ENCODE measurements at places on chromosomes 11 and 22. TPM values are rescaled to one million over a fixed set of nuclear protein-coding genes. Genes with fewer than 3 reads are reported as not detected.
A peak's percentile ranks its signal among the peaks of the same experiment; 100 is the strongest.

LRP5 gene
- total RNA-seq = 32.7 TPM

DNA sequence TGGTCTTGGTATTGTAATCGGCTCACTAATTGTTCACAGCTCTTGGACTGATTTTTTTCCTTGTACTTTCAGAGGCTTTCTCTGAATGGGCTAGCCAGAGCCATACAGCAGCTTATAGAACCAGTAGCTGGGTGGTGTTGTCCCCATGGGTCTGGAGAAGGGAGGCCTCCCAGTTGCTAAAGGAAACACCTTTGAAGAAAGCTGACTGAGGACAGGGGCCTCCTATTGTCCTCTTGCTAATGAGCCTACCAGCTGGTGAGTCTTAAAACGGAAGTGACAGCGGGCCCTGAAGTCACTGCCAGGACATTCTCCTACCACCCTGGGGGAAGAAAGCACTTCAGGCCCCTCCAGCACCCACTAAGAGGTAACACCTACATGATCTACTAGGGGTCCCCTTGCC lies 9.9 kb downstream of the FADS3 start:
- H3K27me3 ChIP-seq = no peaks in the 10 kb centered on the region
- no peak overlapping the region for H3K4me3 ChIP-seq
- H3K27ac ChIP-seq = no peak overlapping the region
- no peaks in the 10 kb centered on the region for H3K36me3 ChIP-seq

GP1BB gene
- not detected for total RNA-seq

DNA sequence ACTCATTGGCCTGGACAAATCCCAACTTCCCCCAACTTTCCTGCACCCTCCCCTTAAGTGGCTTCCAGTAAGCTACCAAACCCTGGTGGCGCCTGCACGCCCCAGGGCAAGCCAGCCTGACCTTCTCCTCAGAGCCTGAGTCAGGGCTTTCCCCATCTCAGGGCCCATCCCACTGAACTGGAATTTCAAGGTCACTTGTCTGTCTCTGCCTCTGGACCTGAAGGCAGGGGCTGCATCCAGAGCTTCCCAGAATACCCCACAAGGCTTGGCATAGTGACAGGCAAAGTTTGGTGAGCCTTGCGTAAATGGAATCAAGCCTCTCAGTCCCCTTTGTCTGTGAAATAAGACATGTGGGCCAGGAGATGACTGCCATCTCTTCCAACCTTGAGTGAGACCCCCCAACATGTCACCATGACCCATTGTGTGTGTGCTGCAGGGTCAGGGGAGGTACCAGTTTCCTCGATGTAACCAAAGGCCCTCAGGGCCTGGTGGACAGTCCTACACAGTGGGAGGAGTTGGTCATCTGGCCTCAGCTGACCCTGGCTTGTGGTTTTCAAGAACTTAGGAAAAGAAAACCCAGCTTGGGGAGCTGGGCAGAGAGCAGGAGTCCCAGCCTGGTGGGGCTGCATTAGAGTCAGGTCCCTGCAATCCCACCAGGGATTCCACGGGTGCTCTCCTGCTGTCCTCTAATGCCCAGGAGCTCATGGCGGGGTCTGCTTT lies 8.9 kb downstream of the ALX4 start:
- DNase-seq = no peak
- peaks cover 54% of the 10 kb centered on the region for H3K27me3 ChIP-seq
- H3K4me1 ChIP-seq = peaks cover 12% of the 10 kb centered on the region
- H3K27ac ChIP-seq = no peak overlapping the region
- H3K36me3 ChIP-seq = peaks cover 1% of the 10 kb centered on the region
- no peak overlapping the region for H3K4me3 ChIP-seq

DNA sequence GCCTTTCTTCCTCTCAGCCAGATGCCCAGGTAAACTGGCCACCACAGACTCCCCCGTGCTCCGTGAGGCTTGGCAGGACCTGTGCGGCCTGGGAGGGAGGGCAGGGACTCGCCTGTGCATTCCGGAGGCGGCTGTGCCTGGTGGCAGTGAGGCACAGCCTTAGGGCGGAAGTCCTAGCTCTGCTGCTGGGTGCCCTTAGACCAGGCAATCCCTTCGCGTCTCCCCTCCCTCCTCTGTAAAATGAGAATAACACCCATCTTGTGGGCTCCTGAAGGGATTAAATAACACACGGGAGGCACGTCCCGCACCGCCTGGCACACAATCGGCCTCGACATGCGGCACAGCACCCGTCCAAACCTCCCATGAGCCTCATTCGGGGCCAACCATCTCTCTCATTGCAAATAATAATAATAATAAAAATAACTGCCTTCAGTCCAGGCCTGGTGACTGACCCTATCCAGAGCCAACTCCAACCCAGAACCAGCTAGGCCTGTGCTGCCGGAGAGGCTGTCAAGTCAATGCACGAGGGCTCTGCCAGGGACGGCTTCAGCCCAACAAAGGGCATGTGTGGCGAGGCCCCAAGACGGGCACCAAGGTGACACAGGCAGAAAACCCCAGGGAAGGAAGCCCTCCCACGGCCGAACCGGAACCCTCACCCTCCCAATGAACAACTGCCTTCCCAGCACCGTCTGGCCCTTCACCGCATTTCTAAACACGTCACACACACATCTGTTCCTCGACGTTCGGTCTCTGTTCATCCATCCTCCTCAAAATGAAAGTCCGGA lies 8.2 kb downstream of the LTO1 start:
- no peaks in the 10 kb centered on the region for H3K27me3 ChIP-seq
- H3K4me3 ChIP-seq = no peak overlapping the region
- DNase-seq = no peak
- H3K4me1 ChIP-seq = peaks cover 5% of the 10 kb centered on the region
- H3K27ac ChIP-seq = no peak overlapping the region
- H3K36me3 ChIP-seq = peaks cover 24% of the 10 kb centered on the region

GRCh38 chr22:35719212-35719875 lies 1.7 kb downstream of the APOL5 start:
- H3K27ac ChIP-seq = no peak overlapping the region
- H3K4me3 ChIP-seq = no peak overlapping the region
- H3K27me3 ChIP-seq = no peaks in the 10 kb centered on the region
- H3K36me3 ChIP-seq = no peaks in the 10 kb centered on the region
- H3K4me1 ChIP-seq = no peaks in the 10 kb centered on the region
- no peak for DNase-seq

DNA sequence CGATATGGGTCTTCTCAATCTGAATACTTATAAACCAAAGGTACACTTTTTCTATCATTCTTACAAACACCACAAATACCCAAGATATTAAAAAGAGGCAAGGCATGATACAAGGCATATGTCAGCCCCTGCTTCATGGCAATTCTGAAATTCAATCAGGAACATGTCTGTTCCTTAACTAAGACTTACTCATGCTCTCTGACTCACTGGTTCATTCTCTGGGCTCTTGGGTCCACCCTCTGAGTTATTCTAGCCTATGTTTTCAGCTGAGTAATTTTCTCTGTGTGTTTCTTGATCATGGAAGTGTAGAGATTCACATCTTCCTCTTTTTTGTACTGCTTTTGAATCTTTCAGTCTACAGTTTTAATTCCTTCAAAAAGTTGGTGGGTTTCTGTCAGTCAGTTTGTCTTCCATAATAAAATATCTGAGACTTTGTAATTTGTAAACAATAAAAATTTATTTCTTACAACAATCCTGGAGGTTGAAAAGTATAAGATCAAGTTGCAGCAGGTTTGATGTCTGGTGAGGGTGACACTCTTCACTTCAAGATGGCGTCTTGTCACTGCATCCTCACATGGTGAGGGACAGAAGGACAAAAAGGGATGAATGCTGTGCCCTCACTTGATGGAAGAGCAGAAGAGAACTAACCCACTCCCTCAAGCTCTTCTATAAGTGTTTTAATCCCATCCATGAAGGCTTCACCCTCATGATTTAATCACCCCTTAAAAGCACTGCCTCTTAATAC lies 211.7 kb downstream of the FAM76B start:
- H3K36me3 ChIP-seq = peaks cover 4% of the 10 kb centered on the region
- no peak overlapping the region for H3K27ac ChIP-seq

GRCh38 chr22:40482391-40482790 lies 112.0 kb downstream of the SGSM3 start:
- no peaks in the 10 kb centered on the region for H3K27me3 ChIP-seq
- no peak overlapping the region for H3K27ac ChIP-seq
- H3K4me1 ChIP-seq = peaks cover 45% of the 10 kb centered on the region
- DNase-seq = no peak
- no peak overlapping the region for H3K4me3 ChIP-seq

DNA sequence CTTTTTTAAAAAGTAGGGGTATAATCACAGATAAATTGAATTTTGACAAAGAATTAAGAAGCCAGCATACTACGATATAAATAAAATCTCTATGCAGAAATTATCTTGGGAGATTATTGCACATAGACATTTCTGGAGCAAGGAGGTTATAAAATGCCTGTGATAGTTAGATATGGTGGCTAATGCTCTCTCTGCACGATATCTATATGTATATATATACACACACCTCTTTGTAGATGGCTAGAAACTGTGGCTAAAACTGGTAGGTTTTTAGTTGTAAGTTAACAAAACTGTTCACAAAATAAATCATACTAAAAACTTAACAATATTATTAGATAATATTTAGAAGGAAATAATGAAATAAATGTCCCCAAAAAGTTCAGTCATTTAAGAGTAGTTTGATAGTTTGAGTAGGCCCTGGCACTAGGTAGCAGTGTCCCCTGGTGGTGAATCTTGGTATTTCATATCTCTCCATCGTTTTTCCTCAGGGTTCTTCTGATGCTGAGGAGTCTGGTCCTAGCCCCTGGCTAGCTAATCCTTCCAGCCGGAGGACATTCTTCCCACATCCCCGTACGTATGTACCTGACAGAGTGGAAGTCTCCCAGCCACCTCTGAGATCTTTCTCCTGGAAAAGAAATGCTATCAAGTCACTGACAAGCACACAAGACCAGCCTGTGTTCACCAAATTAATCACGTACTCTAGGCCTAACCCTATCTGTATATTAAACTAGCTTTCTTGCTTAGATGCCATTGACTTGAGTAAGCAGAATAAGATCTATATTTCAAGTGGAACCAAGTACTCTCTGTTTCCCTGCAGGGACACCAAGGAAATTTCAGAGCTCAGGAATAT lies 32.2 kb downstream of the ART5 start:
- DNase-seq = peak; percentile 44
- H3K27ac ChIP-seq = no peak overlapping the region
- peaks cover 8% of the 10 kb centered on the region for H3K4me1 ChIP-seq
- H3K36me3 ChIP-seq = no peaks in the 10 kb centered on the region
- H3K27me3 ChIP-seq = peaks cover 2% of the 10 kb centered on the region
- H3K4me3 ChIP-seq = no peak overlapping the region

- no peak overlapping the region for H3K27ac ChIP-seq
- no peaks in the 10 kb centered on the region for H3K36me3 ChIP-seq
- peaks cover 7% of the 10 kb centered on the region for H3K27me3 ChIP-seq
- H3K4me3 ChIP-seq = no peak overlapping the region
- H3K4me1 ChIP-seq = no peaks in the 10 kb centered on the region
- no peak for DNase-seq
Observed at GRCh38 chr22:43465291-43466015, 53.6 kb downstream of the MPPED1 start.

ART1 gene
- not detected for total RNA-seq

DNA sequence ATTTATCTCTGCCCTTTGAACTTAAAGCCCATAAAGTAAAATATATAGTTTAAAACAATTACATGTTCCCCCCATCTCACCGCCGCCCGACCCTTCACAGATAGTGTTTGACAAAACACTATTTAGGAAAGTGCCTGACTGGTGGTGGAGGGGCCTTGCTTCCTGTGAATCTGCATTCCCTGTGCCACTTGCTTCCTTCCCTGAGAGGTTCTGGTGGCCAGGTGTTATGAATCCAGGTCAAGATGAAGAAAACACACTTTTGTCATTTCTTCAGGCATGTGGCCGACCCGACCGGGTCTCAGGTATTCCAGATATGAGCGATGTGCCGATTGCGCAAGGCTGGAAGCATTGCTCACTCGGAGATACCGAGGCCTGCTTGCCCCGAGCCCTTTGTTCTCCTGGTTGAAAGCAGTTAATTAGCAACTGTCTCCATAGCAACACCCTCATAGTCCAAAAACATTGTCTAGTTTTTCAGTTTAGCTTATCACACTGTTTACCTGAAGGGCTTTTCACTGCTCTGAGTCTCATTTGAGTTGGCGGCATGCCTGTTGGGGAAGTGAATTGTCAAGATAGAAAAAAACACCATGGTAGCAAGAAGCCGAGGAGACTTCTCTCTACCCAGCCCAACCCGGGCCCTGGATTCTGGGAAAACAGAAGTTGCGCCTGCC lies 128.3 kb downstream of the TEAD1 start:
- H3K4me3 ChIP-seq = no peak overlapping the region
- DNase-seq = no peak
- H3K27ac ChIP-seq = no peak overlapping the region
- peaks cover 4% of the 10 kb centered on the region for H3K4me1 ChIP-seq
- no peaks in the 10 kb centered on the region for H3K36me3 ChIP-seq
- peaks cover 61% of the 10 kb centered on the region for H3K27me3 ChIP-seq

OR10A2 gene
- total RNA-seq = not detected

GRCh38 chr11:75249704-75250103 lies 9.1 kb downstream of the TPBGL start:
- no peak overlapping the region for H3K4me3 ChIP-seq
- no peak for DNase-seq
- H3K27me3 ChIP-seq = peaks cover 24% of the 10 kb centered on the region
- no peak overlapping the region for H3K27ac ChIP-seq

DNA sequence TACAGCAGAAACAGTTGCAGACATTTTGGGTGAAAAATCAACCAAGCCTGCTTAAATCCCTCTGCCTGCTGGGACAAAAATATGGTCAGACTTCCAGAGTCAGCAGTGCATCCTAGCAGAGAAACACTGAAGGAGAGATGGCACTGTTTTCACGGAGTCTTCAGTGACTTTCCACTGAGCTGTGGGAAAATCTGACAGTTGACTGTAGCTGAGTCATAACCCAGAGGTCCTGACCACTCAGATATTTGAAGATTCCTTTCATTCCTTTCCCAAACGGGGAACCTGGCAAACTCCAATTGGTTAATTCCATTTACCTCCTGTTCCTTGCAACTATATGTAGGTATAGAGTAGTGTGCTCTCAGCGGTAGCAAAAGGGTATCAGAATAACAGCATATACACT lies 20.9 kb upstream of the UPB1 start:
- DNase-seq = no peak
- no peaks in the 10 kb centered on the region for H3K27me3 ChIP-seq
- no peaks in the 10 kb centered on the region for H3K4me1 ChIP-seq
- H3K27ac ChIP-seq = no peak overlapping the region
- no peaks in the 10 kb centered on the region for H3K36me3 ChIP-seq

DNA sequence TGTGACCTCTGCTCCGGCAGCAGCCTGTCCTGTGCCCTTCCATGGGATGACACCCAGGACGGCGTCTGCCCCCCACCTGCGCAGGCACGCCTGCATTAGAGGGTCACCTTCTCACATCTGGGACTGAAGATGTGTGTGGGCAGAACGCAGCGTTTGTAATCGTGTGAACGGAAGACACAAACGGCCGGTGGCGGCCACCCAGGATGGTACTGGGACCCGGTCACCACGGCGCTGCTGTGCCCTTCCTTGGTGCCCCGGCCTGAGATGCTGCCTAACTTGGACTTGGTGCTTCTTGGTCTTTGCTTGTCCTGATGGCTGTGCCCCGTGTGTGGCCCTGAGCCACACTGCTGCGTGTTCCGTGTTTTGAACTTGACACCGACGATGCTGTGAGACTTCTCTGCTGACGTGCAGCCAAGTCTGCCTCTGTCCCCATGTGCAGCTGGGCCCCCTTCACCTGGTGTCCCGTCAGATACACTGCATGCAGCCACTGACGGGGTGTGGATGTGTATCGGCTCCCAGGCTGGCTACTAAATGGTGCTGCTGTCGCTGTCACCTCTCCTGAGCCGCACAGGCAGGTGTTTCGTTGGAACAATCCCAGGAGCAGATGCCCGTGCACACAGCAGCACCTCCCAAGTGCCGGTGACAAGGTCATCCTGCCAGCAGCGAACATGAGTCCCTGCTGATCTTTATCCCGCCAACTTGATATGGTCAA lies 21.4 kb downstream of the YPEL1 start:
- H3K27ac ChIP-seq = no peak overlapping the region
- H3K36me3 ChIP-seq = no peaks in the 10 kb centered on the region
- H3K4me3 ChIP-seq = no peak overlapping the region
- DNase-seq = no peak
- H3K4me1 ChIP-seq = peaks cover 7% of the 10 kb centered on the region

IL10RA gene
- 187 TPM for total RNA-seq

OR2AT4 gene
- not detected for total RNA-seq
